Stimulated activated CD8-positive, alpha-beta memory T cell treated with anti-CD3 and anti-CD28 coated beads, Interleukin-4, amount 100 ng/mL, for 4 hours (primary cell): ENCODE measurements at places on chromosomes 16 and 17.

- DNase-seq: no peak
These were observed 324.0 kb downstream of the MAF start for GRCh38 chr16:79276501-79276900.

GRCh38 chr16:87792205-87792565 lies 26.4 kb upstream of the KLHDC4 start:
- DNase-seq: no peak

- no peak for DNase-seq
These were observed 22.4 kb downstream of the NXPH3 start for GRCh38 chr17:49597928-49598655.

- no peak for DNase-seq
These were observed 25.3 kb downstream of the BFAR start for GRCh38 chr16:14658063-14658462.

GRCh38 chr17:18362698-18363100 lies 651 bp downstream of the SHMT1 start:
- no peak for DNase-seq

GRCh38 chr17:57972151-57972550 lies 15.9 kb downstream of the VEZF1 start:
- no peak for DNase-seq

- DNase-seq: no peak
These were observed 89.4 kb upstream of the TNRC6C start for GRCh38 chr17:77869041-77869599.

DNA sequence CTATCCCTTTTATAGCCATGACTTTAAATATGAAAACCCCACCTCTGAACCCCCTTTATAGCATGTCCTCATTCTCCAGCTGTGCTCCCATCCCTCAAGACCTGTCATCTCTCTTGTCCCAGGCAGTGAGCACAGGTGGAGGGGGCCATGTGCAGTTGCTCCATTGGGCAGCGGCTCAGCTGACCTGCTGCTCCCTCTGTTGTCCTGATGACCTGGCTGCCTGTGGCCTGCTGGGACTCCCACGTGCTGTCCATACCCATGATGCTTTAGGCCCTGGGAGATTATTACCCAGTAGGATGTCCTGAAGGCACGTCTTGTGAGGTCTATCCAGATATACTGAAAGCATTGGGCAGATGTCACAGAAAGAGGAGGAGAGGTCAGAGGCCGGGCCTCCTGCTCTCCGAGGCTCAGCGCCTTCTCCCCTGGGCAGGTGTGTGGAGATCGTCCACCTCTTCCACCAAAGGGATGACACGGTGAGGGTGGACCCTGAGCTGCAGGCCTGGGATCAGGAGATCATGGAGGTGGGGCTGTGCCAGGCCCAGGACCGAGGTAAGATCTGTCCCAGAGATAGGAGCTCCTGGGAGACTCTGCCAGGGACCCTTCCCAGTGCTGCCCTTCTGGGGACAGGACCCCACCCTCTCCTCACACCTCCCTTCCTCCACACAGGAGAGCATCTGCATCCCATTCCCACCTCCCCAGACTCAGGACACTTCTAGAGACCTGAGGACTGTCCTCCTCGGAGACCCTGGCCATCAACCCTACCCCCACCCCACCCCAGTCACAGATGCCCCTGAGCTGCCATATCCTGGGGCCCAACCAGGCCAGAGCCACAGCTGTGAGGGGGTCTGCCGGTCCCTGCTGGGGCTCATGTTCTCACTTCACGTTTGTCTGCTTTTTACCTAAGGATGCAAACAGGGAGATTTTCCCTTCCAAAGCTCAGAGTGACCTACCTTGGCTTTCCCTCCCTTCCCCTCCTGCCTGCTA lies 58.0 kb downstream of the GOSR1 start:
- no peak for DNase-seq
